T-helper 1 cell (primary cell): ENCODE measurements at places on chromosomes 3 and 15.

GRCh38 chr3:136938334-136938733, 19.4 kb upstream of the IL20RB start:
- DNase-seq: no peak

DNA sequence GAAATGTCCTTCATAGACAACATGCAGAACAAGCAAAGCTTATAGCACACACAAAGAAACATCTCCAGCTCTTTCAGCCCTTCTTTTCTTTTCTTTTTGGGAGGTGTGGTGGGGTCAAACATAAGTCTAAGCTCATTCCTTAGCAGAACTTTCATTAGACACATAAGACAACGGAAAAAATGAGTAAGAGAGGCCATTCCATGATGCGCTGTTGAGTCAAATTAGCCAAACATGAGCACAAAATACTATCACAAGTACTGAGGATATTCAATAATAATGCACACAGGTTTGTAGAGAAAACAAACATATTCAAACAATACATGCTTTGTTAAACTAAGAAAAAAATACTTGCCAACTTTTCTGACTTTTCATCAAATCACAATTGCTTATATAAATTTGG, 83.0 kb downstream of the PLOD2 start:
- no peak for DNase-seq

DNA sequence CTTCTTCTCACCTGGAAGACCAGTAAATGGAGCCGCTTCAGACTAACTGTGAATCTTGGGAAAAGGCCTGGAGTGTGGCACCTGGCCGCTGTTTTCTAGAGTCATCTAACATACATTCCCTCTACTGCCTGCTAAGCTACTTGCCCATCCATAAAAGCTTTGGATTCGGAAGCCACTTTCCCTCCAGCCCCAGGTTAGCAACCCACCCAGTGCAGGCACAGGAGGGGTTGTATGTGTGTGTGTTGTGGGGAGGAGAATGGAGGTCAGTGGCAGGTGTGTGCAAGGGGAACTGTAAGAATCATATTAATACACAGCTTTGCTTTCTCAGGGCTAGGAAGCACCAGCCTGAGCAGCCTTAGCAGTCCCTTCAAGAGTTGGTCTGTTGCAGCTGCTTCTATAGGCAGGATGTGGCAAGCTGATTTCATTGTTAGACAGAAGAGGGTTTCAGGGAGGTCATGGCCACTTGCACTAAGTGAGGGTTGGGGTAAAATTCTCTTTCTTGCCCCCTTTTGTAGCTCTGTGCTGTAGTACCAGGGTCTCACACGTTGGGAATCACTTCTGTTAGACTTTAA, 8.9 kb downstream of the NSUN3 start:
- DNase-seq: no peak

- no peak for DNase-seq
These were observed 8.1 kb downstream of the KLF15 start for GRCh38 chr3:126349071-126349470.

- no peak for DNase-seq
These were observed 3.4 kb upstream of the ATP2B2 start for GRCh38 chr3:10508619-10509260.

GRCh38 chr3:74000725-74001124, 376.0 kb upstream of the PDZRN3 start:
- no peak for DNase-seq

GRCh38 chr3:10411598-10412332, 90.9 kb upstream of the SEC13 start:
- DNase-seq: no peak
